ENCODE measurements at places on chromosomes 7 and 10.

- peak; percentile 10 for DNase-seq
Observed at GRCh38 chr7:94440451-94441039, 45.9 kb downstream of the COL1A2 start.

- DNase-seq: no peak
Observed at GRCh38 chr10:18439601-18440000, 211.8 kb downstream of the NSUN6 start.

- no peak for DNase-seq
Observed at GRCh38 chr10:108307925-108308312, 1143.4 kb upstream of the SORCS1 start.

DNA sequence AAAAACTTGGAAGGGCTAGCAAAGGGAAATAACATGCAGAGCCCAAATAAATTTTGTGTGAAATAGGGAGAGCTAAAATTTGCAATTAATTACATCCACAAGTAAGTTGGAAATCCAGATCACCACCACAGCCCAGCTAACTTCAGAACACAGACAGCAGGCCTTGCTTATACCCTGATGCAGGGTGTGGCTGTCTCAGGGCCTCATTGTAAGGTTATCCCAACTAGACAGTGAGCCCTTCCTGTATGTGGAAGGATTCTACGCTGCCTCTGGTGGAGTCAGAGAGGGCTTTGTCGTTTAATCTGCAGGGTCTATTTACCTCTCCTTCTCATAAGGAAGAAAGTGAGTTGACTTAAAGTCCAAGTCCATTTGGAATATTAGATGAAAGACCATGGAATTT, 181.0 kb upstream of the TCF7L2 start:
- no peak for DNase-seq

DNA sequence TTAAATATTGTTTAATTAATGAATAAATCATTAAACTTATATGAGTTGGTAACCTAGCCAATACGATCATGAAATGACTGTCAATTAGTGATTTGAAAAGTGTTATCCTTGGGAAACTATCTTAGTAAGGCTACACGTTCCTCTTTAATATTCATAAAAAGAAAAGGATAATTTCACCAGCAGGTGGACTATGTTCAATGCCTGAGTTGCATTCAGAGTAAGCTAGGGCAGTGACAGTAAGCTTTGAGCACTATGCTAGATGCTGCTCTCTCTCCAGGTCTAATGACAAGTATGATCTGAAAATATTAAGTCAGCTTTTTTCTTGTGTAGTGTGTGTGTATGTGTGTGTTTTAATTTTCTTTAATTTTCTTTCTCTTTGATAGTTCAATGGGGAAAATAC, 486.3 kb upstream of the PCDH15 start:
- DNase-seq: no peak

DNA sequence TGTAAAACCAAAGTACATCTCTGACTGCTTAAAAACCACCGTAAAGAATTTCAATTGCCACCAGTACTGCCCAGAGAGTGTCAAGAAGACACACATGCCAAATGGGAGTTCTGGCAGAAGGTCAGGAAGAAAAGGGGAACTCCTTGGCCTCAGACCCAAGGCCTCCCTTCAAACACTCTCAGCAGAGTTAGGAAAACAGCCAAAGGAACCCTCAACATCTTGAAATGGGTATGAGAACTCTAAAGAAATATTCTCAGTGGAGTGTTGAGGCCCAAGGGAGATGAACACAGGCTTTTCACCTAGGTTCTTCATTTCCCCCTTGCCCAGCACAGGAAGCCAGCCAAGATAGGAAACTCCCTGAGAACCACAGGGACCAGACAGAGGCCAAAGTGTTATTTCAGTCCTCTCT, 96.1 kb upstream of the ASAH2 start:
- DNase-seq: no peak

GRCh38 chr10:13848520-13849445, 262.0 kb downstream of the PRPF18 start:
- peak; percentile 7 for DNase-seq

- no peak for DNase-seq
Observed at GRCh38 chr10:128448796-128449195, 322.6 kb upstream of the MKI67 start.

GRCh38 chr10:89869180-89869579, 167.8 kb downstream of the KIF20B start:
- peak; percentile 7 for DNase-seq

GRCh38 chr10:43172645-43173044, 34.4 kb downstream of the CSGALNACT2 start:
- DNase-seq: no peak

- no peak for DNase-seq
Observed at GRCh38 chr10:21512573-21513404, 12.7 kb downstream of the SKIDA1 start.

GRCh38 chr7:78220754-78221153, 422.2 kb downstream of the PHTF2 start:
- no peak for DNase-seq

GRCh38 chr7:37218956-37219355, 229.7 kb downstream of the ELMO1 start:
- no peak for DNase-seq

- no peak for DNase-seq
Observed at GRCh38 chr10:75662715-75663114, 231.3 kb downstream of the LRMDA start.

- DNase-seq: no peak
Observed at GRCh38 chr10:50426485-50426884, 175.2 kb upstream of the ASAH2 start.

DNA sequence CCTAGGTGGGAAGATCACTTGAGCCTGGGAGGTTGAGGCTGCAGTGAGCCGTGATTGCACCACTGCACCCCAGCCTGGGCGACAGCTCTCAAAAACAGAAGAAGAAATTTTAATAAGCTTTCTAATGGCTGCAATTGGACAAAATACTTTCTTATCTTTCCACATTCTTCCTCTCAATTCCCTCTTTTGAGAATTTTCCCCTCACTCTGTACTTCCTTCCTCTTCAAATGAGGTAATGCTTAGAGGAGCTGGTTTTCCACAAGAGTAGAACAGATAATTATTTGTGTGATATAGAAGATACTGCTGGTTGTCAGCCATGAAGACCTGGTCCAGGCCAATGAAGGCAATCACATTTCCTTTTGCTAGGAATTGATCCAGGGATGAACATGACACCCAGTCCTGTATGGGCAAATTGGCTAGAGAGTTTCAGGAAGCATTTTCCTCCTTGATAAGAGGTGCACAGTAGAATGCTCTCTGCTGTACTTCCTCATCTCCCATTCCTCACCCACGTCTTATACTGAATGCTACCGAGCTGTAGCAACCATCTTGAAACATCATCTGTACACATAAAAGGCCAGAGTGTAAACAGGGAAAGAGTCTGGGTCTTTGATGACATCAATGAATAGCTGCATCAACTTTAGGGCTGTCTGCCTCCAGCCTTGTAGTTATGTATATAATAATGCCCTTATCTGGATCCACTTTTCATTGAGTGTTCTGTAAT, 103.9 kb downstream of the CDK6 start:
- DNase-seq: no peak

- DNase-seq: peak; percentile 53
Observed at GRCh38 chr7:93551063-93551895, 23.2 kb downstream of the CALCR start.

- no peak for DNase-seq
Observed at GRCh38 chr10:21935439-21936023, 68.0 kb downstream of the DNAJC1 start.

DNA sequence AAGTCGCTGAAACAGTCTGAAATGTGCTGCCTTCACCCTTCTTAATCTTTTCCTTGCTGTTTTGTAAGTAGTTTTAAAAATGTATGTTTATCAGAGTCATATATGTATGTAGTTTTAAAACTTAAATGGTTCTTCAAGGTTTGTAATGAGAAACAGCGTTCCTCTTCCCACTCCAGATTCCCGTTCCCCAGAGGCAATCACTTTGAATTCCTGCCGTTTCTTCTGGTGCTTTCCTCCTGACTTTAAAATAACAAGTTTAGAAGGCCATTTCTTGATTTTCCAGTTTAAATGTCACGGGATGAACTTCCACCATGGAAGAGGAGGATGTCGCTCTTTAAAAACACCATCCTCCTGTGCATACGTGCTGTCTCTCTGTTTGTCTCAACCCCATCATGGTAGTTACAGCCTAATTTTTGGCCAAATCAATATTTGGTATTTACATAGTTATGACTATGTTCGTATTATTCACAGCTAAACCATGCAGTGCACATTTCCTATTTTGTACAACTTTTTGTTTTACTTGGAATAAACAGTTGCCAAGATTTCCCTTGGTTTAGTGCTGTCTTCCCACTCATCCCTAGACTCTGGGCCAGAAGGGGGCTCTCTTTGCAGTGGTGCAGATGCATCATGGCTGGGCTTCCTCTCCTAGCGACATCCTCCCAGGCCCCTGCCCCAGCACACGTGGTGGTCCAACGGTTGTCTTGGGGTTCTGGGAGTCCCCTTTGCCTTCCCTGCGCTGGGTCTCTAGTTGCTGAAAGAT, 151.4 kb downstream of the PTPN20 start:
- no peak for DNase-seq

DNA sequence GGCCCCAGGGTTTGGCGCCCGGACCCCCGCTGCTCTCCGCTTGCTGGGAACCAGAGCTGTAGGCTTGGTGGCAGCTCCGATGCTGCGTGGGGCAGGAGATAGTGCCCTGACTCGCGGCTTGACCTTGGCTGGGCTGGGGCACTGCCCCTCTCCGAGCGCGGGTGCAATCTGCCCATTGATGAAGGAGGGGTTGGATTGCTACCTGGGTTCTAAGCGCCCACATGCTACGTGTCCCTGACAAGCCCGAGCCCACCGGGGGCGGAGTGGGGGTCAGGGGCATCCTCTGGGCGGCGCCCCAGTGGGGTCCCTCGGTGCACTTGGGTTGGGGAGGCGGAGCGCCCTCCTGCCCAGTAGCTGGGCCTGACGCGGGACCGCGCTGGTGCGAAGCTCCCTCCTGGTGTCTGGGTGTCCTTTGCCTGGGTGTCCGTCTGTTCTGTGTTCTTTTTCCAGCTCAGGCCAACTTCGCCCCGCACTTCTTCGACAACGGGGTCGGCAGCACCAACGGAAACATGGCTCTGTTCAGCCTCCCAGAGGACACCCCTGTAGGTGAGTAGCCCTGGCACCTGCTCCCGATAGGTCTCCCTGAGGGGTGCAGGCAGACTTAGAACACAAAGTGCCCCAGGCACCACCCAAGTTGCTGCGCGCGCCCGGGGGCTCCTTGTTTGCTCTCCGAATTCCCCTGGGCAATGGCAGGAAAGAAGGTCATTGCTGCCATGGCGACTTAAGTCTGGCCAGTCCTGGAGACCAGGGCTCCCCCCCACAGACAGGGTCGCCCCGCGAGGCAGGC, 900 bp downstream of the CDHR1 start:
- no peak for DNase-seq

DNA sequence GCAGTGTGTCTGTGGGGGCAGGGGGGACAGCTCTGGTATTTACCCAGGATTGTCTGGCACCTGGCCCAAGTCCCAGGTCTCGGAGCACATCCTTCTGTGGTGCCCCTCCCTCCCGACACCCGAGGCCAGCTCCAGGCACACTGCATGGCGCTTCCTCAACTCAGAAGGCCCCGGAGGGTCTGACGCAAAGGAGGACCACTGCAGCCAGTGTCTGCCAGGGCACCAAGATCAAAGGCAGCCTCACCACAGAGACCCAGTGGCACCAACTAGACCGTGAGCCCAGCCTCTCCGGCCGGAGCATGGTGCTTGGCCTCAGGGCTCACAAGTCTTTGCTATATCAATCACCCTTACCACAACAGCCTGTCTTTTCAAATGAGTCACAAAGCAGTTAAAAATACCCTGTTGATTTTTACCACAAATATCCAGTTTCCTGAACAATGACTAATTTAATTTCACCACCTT, 99.3 kb upstream of the DDC start:
- DNase-seq: no peak

DNA sequence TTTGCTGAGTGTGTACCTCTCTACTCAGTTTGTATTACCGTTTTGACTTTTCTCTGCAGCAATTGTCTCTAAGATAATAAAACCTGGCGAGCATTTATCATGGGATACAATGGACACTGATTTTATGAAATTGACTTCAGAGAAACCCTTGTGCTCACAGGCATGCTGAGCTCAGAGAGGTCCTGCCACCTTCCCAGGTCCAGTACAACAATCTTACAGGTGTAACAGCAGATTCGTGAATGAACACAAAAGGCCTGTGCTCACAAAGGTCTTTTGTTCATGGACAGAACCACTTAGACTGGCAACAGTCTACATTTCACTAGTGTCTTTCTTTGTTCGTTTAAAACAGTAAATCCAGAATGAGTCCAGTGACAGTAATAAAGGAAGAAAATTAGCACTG, 43.2 kb downstream of the HECW1 start:
- DNase-seq: no peak

- DNase-seq: peak; percentile 20
Observed at GRCh38 chr10:96587264-96588059, 650 bp upstream of the TM9SF3 start.

- no peak for DNase-seq
Observed at GRCh38 chr7:90579181-90579688, 16.9 kb upstream of the CDK14 start.

GRCh38 chr7:135798095-135798494, 49.5 kb upstream of the FAM180A start:
- no peak for DNase-seq

GRCh38 chr10:48495282-48496045, 109.4 kb downstream of the ARHGAP22 start:
- no peak for DNase-seq

GRCh38 chr7:155571581-155572345, 25.4 kb upstream of the CNPY1 start:
- no peak for DNase-seq

DNA sequence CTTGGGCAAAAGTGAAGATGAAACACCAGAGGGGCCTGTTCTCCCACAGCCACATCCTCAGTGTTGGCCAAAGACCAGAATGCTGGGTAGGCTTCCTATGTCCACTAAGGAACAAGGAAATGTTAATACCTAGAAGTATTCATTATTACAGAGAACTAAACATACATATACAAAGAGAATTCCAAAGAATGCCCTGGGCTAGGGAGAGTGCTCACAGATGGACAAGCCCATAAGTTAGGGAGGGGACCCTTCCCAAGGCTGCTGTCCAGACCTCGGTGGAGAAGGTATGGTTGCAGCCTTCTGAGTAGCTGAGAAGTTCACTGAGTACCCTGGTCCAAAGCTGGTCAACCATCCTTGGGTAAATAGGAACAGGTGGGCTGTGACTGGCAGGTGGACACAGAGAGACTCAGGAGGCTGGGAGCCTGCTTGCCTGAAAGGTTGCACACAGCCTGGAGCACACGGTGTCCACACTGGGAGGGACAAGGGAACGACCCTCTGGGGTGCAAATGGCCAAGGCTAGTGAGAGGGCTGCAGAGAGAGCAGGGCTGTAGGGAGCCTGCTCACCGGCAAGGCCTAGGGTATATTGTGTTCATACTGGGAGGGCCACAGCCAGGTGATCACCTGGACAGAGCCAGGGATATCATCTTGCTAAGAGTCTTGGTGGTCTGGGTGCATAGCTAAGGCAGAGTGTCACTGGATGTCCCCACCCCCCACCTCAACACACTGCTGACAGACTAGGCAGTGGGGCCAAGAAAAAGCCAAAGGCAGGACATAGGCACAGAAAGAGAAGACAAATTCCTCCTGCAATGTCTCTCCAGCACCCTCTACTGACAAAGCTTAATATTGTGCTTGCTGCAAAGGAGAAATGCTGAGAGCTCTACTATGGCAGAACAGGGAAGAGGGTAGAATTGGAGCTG, 40.3 kb downstream of the CPVL start:
- DNase-seq: peak; percentile 58

All from NCI-H524 (cell line).